ENCODE measurements at places on chromosomes 3 and 15. TPM values are rescaled to one million over a fixed set of nuclear protein-coding genes. Genes with fewer than 3 reads are reported as not detected.

LRRC34 gene
- not detected for total RNA-seq

IGDCC3 gene
- total RNA-seq: not detected

EPHA6 gene
- total RNA-seq: 2.4 TPM

CFAP20DC gene
- 11.1 TPM for total RNA-seq

CPNE9 gene
- total RNA-seq: not detected

FOXB1 gene
- total RNA-seq: not detected

CADM2 gene
- total RNA-seq: 0.13 TPM

GOLGA8T gene
- not detected for total RNA-seq

GPR149 gene
- not detected for total RNA-seq

HTR3E gene
- not detected for total RNA-seq

GOLGA8Q gene
- total RNA-seq: 0.32 TPM

ACKR2 gene
- 3.1 TPM for total RNA-seq

GRCh38 chr15:35115155-35115725 lies 30.1 kb upstream of the NANOGP8 start:
- H3K36me3 ChIP-seq: no peaks in the 10 kb centered on the region
- peaks cover 4% of the 10 kb centered on the region for H3K4me1 ChIP-seq
- no peak overlapping the region for H3K27ac ChIP-seq

DNA sequence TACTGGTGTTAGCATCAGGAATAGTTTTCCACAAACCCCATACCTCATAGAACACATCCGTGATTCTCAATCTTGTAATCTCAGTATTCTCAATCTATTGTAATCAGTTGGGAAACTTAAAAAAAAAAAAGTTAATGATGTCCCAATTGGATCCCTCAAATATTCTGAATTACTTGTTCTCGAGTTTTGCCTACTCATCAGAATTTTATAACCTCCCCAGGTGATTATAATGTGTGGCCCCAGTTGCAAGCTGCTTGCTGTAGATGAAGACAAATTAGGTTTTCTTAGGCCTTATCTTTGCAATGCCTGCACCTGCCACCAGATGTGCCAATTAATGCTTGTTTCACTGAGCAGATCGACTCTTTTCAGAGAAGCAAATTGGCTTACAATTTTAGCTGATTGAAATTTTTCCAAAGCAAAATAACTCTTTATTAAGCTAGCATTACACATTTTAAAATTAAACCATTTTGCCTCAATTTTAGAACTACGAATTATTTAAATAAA lies 19.0 kb upstream of the DIPK2A start:
- no peaks in the 10 kb centered on the region for H3K4me1 ChIP-seq
- no peaks in the 10 kb centered on the region for H3K36me3 ChIP-seq
- H3K4me3 ChIP-seq: no peak overlapping the region
- no peak for DNase-seq

- H3K27me3 ChIP-seq: no peaks in the 10 kb centered on the region
- no peak overlapping the region for H3K27ac ChIP-seq
- peaks cover 21% of the 10 kb centered on the region for H3K4me1 ChIP-seq
- H3K36me3 ChIP-seq: no peaks in the 10 kb centered on the region
Measured at GRCh38 chr3:126274735-126275619, 82.2 kb downstream of the KLF15 start.

GRCh38 chr15:91925794-91926193 lies 72.3 kb downstream of the SLCO3A1 start:
- DNase-seq: no peak
- peak overlapping the region; percentile 25 for H3K27ac ChIP-seq
- H3K4me1 ChIP-seq: peaks cover 19% of the 10 kb centered on the region
- no peak overlapping the region for H3K4me3 ChIP-seq

DNA sequence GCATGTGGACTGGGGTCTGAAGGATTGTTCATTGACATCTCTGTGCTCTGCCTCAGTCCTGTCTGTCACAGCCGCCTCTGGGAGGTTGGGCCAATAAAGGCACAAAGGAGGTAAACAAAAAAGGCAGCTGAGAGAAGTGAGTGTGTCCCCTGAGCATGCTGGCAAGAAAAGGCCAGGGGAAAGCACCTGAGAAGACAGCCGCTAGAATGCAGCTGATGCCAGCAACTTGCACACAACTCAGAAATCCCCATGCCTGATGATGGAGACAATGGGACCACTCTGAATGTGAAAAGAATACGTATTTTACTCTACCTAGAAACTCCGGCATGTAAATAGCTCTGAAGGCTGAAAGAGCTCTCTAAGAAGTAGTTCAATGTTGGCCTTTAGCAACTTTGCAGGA lies 118.7 kb downstream of the KCNH8 start:
- no peak overlapping the region for H3K27ac ChIP-seq
- no peaks in the 10 kb centered on the region for H3K36me3 ChIP-seq
- H3K27me3 ChIP-seq: no peaks in the 10 kb centered on the region
- H3K4me3 ChIP-seq: no peak overlapping the region

DNA sequence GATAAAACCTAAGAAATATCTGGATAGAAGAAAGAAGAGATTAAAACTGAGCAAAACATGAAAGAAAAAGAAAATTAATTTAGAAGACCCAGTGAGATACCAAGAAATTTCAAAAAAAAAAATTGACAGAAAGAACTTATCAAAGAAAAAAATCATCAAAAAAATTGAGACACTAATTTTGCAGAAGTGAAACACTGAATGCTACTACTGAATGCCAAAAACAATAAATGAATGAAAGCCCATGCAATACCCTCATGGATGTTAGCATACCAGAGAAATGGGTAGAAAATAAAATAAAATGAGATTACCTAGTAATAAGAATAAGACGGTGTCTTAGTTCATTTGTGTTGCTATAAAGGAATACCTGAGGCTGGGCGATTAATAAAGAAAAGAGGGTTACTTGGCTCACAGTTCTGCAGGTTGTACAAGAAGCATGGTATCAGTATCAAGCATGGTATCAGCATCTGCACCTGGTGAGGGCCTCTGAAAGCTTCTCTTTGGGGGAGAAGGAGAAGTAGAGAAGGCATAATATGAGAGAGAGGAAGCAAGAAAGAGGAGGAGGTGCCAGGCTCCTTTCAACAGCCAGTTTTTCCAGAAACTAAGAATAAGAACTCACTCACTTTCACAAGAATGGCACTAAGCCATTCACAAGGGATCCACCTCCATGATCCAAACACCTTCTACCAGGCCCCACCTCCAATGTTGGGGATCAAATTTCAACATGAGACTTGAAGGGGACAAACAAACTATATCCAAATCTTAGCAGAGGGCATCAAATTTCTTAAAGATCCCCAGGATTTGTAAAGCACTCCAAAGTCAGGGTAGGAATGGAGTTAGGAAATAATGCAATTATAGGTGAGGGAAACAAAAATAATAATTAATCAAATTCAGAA lies 73.2 kb downstream of the BTLA start:
- H3K36me3 ChIP-seq: no peaks in the 10 kb centered on the region
- DNase-seq: no peak
- H3K27me3 ChIP-seq: no peaks in the 10 kb centered on the region
- no peaks in the 10 kb centered on the region for H3K4me1 ChIP-seq
- H3K4me3 ChIP-seq: no peak overlapping the region

DNA sequence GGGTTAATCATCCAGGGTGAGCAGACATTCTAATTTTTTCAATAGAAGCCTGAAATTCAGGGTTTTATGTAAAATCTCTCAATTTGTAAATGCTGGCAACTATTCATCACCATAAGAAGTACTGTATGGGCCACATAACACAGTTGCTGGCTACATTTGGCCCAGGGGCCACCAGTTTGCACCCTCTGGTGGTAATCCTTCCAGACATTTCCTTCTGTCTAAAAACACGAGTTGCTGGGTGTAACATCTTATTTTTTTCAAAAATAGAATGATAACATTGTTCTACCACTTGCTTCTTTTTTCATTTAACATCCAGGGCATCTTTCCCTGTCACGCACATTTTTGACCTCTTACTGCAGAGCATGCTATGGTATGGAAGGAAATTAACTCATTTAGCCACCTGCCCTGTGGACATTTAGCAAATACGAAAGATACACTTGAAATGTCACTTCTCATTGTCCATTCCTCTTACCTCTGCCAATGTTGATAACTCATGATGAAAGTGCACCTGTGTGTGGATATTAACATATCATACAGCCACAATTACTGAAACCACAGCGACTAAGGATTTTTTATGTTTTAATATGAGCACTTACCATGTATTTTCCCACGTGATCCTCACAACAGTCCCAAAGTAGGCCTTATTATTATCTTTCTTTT lies 117.5 kb upstream of the ARHGEF3 start:
- H3K27ac ChIP-seq: no peak overlapping the region
- H3K4me1 ChIP-seq: peaks cover 50% of the 10 kb centered on the region
- no peak overlapping the region for H3K4me3 ChIP-seq
- no peak for DNase-seq
- H3K36me3 ChIP-seq: no peaks in the 10 kb centered on the region

GRCh38 chr15:84807228-84807627 lies 9.9 kb upstream of the ALPK3 start:
- H3K27ac ChIP-seq: no peak overlapping the region
- DNase-seq: no peak
- no peaks in the 10 kb centered on the region for H3K27me3 ChIP-seq

DNA sequence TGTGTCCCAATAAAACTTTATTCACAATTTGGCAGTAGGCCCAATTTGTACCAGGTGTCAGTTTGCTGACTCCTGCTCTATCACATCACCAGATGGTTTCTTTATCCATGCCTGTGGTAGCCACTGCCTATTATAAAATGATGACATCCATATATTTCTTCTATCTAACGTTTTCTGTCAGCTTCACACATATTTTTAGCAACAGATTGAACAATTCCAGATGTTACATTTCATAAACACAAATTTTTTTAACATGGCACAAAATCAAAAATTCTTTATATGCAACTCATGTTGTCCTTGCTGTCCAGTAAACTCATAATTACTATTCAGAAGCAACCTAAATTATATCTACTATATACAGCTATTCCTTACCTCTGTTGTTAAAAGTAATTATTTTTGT lies 1371.6 kb downstream of the NSUN3 start:
- H3K4me1 ChIP-seq: no peaks in the 10 kb centered on the region
- no peak for DNase-seq
- H3K4me3 ChIP-seq: no peak overlapping the region
- no peak overlapping the region for H3K27ac ChIP-seq
- no peaks in the 10 kb centered on the region for H3K27me3 ChIP-seq

DNA sequence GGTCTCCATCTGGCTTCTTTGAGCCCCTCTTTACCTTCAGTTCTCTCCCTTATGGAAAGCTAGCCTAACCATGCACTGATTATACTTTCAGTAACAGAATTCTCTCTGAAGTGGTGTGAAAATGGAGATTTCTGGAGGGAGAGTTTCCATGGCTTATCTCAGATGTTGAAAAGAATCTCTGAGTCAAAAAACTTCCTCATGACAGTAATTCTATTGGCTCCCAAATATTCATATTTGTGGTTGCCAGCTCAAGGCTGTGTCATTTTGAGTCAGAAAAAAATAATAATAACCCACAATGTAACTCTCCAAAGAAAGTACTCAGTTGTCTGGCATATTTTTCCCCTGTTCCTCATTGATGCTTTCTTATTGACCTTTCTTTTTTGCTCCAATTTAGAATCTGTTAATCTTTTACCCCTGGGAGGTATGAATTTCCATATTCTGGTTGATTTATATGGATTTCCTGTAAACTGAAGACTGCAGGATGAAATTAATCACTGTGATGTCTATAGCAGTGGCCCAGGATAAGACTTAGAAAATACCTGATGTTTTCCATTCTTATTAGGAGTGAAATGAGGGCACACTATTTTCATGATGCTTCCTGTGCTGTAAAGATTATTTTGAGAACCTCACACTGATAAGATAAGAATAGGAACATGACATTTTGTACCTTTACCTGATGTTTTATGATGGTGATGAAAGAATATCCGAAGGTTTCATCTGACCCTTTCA lies 149.5 kb upstream of the EPHA3 start:
- DNase-seq: no peak
- no peaks in the 10 kb centered on the region for H3K4me1 ChIP-seq
- no peaks in the 10 kb centered on the region for H3K27me3 ChIP-seq
- no peak overlapping the region for H3K4me3 ChIP-seq
- H3K36me3 ChIP-seq: no peaks in the 10 kb centered on the region
- no peak overlapping the region for H3K27ac ChIP-seq

Data from esophagus squamous epithelium (tissue), 5 donors.